ENCODE measurements at places on chromosomes 4 and X.

DNA sequence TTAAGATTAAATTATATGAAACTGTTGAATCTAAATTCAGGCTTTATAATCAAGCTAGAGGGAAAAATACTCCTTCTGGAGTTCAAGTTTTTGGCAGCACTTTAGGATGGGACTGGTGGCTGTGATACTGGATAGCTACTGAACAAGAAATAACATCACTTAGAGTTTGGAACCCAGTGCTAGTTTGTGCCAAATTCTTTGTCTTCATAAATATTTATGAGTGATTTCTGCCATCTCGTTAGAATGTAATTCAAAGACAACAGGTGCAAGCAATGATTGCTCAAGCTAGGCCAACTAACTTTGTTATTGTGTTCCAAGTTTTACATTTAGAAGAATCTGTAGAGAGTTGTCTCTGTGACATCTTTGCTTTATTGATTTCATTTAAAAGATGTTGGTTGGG is 417.9 kb downstream of the FAT4 start:
- no peak for DNase-seq

GRCh38 chr4:186771624-186772023 is 48.0 kb upstream of the FAT1 start:
- DNase-seq: no peak

- DNase-seq: no peak
These were observed 76.7 kb downstream of the AFF1 start for GRCh38 chr4:87011340-87012034.

GRCh38 chrX:72408885-72409284 is 103.2 kb upstream of the CITED1 start:
- no peak for DNase-seq

- no peak for DNase-seq
These were observed 15.8 kb upstream of the SRD5A3 start for GRCh38 chr4:55330241-55330640.

GRCh38 chr4:92215476-92215875 is 88.3 kb upstream of the GRID2 start:
- DNase-seq: no peak
